ENCODE measurements at places on chromosomes 5 and 9.

DNA sequence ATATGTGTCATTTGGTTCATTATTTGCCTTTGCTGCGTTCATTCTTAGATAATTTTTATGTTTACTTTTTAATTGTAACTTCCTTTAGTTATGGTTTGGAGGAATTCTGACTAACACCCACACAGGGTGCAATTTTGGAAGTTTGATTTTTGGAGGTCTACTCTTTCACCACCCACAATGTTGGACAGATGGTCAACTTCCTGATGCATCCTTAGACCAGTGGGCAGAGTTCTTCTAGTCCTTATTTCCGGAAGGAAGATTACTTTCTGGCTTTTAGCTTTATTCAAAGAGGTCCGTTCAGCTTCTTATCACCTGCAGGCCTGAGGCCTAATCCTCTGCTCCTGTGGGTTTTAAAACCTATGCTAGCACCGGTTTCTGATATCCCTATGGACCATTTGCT, 126.7 kb downstream of the MTX3 start:
- no peak for DNase-seq

DNA sequence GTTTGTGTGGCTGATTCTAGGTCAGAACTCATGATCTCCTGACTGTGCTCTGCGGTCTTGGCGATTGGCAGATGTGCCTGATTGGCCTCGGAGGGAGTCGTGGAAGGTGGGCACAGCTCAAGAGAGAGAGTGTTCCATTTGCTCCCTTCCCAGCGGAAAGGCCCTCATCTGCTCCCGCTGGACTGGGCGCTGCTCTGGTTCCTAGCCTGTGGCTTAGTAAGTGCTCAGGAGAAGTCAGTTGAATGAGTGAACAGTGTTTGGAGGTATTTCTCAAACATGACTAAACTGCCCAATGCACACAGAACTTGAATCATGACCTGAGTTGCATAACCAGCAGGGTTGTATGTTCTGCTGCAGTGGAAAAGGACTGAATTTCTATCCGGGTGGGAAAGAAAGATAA, 120.2 kb upstream of the PITX1 start:
- no peak for DNase-seq

DNA sequence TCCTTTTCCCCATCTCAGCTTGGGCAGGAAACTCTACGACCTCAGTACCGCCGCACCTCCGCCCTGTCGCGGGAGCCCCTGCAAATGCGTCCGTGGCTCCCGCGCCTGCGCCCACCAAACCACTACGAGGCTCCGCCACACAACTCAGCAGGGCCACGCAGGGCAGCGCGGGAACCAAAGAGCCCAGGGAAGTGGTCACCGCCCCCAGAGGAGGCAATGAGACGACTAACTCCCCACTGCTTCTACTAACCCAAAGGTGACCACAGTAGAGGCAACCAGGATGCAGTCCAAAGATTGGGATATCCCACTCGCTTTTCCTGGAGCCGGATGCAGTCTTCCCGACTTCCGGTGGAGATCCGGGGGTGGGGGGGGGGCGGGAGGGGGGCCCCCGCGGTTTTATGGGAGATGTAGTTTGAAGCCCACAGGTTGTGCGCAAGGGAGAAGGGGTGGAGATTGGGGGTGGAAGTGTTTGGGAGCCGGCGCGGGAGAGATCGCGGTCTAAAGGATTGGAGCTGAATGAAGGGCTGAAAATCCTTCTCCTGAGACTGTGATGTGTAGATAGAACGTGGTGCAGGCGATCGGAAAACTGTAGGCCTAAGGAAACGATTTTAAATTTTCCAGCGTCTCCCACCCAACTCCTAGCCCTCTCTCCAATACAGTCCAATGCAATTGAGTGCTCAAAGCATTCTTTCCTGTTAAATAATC, at the start of gene NUDT12:
Gene NUDT12 (minus strand): TSS at position 337 of the 705 bp plus-strand sequence. CDS start 2,541 bp downstream, outside the sequence.
- DNase-seq = peak; percentile 3

- no peak for DNase-seq
Measured at GRCh38 chr9:84935528-84936117, 266.1 kb downstream of the NTRK2 start.

DNA sequence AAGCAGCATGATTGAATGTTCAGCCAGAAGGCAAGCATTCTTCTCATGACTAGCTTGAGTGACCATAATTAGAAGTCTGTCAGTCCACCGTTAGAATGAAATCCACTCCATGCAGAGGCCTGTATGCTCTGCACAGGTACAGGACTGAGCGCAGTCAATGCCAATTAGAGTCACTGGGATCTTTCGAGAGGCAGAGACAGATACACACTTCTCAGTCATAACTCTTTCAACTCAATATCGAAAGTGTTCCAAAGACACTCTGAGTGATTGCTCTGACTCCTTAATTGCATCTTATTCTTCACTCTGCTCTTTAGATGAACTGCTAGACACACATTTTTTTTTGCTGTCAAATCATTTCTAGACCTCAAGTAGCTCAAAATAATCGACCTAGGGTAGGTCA, 203.6 kb downstream of the GABRB2 start:
- no peak for DNase-seq

- DNase-seq = no peak
Measured at GRCh38 chr5:142915813-142916424, 145.7 kb downstream of the ARHGAP26 start.

DNA sequence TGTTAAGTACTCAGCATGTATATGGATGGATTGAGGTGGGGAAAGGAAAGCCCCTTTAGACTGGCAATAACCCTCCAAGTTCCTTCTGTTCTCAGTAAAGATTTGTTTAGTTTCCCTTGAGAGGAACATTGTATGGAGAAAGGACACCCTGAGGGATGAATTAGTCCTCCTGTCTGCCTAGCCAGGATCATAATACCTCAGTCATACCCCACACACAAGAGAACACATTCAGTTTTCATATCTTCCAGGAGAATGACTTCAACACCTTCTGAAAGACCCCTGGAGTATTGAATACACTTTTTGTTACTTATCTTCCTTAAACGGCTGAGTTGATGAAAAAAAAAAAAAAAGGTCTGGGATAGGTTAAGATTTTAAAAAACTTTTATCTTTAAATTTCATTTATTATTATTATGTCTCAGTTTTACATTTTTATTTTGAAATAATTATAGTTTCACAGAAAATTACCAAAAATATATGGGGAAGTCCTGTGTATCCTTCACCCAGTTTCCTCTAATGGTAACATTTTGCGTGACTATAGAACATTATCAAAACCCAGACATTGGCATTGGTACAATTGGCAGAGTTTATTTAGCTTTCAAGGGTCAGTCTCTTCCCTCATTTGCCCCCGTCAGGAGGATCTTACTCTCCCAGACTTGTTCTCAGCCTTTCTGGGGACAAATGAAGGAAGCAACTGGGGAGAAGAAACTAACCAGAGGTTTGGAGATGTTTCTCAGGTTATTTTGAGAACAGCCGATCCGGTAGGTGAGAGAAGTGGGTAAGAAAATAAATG, 88.0 kb downstream of the ACTBL2 start:
- no peak for DNase-seq

GRCh38 chr9:119026120-119026519, 343.1 kb downstream of the BRINP1 start:
- no peak for DNase-seq

GRCh38 chr9:76980566-76980965, 38.9 kb upstream of the FOXB2 start:
- no peak for DNase-seq

- DNase-seq = no peak
Measured at GRCh38 chr5:96256795-96257470, 176.1 kb downstream of the PCSK1 start.

DNA sequence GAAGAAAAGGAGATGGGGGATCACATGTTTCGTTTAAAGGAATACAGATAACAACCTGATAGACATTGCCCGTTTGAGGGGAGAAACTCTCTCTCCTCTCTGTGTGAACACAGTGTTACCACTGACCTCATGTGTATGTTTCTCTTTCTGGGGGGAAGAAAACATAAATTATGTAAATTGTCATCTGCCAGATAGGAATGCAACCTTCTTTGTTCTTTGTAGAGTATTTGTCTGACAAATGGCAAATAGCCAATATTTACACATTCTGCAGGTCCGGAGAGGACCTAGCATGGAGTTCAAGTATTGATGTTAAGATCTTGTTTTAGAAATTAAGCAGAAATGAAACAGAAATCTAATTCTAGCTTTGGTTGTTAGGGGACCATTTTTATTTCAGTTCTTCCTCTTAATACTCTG, 276.3 kb downstream of the SAXO1 start:
- no peak for DNase-seq

GRCh38 chr9:125462861-125463291, 201.2 kb downstream of the GAPVD1 start:
- DNase-seq = no peak

DNA sequence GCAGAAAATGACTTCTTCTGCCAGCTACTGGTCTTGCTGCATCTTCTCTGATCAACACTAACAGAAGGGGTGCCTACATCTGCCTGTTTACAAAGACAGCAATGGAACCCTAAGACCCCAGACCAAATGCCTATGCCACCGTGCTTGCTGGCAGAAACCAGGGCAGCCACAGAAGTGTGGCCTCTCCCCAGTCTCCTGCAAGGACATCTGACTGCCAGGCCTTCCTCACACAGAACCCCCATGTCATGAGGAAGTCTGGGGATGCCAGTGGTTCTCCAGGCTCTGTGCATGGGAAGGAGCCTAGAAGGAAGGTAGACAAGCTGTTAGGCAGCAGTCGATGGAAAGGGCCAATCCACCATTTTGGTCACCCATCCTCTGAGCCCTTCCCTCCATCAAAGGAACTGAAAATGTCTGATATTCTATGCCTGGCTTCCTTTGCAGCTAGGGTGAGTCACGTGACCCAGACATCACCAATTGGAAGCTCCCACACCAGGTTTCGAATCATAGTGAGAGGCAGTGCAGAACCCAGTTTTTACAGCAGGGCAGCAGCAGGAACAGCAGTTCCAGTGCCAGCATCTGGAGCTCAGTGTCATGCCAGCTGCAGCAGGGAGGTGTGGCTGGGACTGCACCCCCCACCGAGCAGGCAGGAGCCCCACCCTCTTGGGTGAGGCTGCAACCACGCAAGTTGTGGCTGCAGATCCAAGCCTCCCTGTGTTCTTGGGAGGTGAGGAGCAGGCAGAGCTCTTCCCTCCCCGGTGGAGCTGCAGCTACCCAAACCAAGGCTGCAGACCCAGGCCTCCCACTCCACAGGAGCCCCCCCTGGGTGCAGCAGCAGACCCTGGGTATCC, 123.4 kb downstream of the OLFM1 start:
- no peak for DNase-seq

DNA sequence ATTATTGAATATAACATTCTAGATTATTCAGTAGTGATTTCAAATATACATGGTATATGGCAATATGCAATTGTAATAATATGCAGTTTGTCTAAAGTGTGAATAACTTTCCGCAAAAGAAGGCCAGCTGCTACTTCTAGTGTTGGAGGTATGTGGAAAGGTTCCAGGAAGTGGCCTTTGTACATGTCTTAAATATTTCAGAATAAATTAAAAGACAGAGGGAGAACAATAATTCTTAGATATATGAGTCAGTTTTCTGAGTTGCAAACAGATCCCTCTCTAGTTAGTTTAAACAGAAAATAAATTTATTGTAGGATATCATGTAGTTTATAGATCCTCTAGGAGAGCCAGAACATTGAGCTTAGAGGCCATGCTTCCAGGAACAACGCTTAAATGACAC, 210.8 kb upstream of the ELL2 start:
- no peak for DNase-seq

- peak; percentile 12 for DNase-seq
Measured at GRCh38 chr5:123610665-123611405, 98.9 kb downstream of the CSNK1G3 start.
